ENCODE measurements at places on chromosomes 1 and 21.

DNA sequence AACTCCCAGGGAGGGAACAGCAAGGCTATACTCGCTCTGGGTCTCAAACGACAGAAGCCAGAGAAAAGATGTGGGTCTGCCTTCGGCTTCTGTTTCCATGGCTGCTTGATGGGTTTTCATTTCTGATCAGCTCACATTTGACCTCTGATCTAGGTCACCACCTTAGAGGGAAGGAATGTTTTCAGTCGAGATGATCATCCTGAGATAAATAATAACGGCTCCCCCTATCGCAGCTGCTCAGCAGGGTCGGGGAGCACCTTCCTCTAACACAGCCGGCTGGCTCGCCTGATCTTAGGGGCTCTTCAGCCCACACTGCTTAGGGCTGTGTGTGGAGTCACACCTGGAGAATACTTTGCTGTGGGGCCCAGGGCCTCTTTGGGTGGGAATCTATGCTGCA lies 53.1 kb upstream of the ZNF648 start:
- no peak for DNase-seq

GRCh38 chr1:187763465-187763864 lies 934.7 kb downstream of the PLA2G4A start:
- no peak for DNase-seq

GRCh38 chr1:180435566-180435965 lies 66.8 kb downstream of the ACBD6 start:
- no peak for DNase-seq

DNA sequence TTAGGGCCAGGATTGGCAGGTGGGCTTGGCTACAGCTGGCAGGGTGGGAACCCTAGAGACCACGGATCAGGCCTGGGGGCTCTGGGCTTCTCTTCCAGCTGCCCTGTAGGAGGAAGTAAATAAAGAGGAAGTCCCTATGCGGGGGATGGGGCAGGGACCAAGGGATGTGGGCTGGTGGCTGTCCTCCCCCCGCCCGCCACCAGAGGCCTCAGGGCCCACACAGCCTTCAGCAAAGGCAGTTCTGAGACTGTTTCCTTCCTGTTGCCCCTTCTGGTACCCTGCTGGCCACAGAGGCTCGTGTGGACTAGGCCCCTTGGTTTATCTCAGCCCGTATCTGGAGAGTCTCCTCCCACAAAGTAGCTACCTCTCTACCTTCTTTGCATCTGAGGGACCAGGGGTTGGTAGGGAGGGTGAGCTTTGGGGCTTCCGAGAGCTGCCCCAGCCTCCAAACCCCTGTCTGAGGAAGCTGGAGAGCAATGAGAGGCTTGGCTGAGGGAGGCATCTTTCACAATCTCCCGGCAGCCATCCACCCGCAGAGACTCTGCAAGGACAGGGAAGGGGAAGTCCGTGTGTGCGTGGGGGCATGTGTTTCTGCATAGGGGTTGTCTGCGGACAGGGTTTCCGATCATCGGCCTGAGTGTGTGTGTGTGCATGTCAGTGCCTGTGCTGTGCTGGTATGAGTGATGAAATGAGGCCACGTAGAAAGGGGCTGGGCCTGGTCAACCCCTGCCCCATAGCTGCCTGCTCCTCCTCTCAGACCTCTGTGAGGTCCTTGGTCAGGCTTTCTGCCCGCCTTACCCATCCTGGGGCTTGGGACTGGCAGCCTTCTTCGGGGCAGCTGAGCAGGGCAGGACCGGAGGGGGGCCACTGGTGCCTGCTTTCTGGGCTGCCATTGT lies 12.5 kb downstream of the RPS6KA1 start:
- peak; percentile 42 for DNase-seq

- DNase-seq: no peak
Measured at GRCh38 chr1:73162564-73162963, 880.2 kb upstream of the NEGR1 start.

GRCh38 chr1:235056937-235057336 lies 71.7 kb downstream of the TOMM20 start:
- DNase-seq: no peak

DNA sequence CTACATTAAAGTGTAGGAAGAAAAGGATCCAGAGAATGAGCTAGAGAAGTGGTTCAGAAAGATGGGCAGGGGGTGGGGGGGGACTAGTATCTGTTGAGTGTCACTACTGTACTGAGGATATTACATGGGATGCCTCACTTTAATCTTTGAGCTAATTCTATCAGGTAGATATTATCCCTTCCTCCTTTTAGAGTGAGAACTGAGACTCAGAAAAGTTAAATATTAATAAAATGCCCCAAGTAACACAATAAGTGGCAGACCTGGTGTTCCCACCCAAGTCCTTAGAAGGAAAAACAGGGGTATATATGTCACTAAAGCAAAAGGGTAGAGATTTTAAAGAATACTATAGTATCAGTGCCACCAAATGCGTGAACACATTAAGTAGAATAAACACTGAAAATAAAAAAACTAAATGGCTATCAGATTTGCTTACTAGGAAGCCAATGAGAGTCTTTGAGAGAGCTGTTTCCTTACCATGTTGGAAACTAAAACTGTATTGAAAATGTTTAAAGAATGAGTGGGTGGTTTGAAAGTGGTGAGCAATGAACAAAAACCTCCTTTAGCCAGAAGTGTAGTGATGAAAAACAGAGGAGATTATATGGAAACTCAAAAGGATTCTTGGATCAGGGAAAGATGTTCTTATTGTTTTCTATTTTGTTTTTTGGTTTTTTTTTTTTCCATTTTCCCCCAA lies 230.8 kb downstream of the BARHL2 start:
- DNase-seq: no peak

- DNase-seq: no peak
Measured at GRCh38 chr1:1433804-1434130, 1.7 kb upstream of the VWA1 start.

DNA sequence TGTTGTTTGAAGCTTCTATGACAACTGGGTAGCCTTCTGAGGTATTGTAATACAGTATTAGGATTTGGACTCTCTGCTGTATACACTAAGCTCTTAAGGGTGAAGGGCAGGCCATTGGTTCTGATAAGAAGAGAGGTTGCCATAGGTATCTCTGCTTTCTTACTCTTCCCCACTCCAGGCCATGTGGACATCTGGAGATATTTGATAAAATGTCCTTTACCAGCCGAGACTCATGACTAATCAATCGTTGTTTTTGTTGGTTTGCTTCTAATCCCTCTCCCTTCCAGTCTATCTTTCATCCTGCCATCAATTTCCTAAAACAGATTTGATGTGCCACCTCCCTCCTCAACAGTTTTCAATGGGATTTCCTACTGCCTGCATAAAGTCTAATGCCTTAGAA lies 64.6 kb upstream of the WDR26 start:
- DNase-seq: no peak

- no peak for DNase-seq
Measured at GRCh38 chr1:11984576-11984975, 4.3 kb downstream of the MFN2 start.

DNA sequence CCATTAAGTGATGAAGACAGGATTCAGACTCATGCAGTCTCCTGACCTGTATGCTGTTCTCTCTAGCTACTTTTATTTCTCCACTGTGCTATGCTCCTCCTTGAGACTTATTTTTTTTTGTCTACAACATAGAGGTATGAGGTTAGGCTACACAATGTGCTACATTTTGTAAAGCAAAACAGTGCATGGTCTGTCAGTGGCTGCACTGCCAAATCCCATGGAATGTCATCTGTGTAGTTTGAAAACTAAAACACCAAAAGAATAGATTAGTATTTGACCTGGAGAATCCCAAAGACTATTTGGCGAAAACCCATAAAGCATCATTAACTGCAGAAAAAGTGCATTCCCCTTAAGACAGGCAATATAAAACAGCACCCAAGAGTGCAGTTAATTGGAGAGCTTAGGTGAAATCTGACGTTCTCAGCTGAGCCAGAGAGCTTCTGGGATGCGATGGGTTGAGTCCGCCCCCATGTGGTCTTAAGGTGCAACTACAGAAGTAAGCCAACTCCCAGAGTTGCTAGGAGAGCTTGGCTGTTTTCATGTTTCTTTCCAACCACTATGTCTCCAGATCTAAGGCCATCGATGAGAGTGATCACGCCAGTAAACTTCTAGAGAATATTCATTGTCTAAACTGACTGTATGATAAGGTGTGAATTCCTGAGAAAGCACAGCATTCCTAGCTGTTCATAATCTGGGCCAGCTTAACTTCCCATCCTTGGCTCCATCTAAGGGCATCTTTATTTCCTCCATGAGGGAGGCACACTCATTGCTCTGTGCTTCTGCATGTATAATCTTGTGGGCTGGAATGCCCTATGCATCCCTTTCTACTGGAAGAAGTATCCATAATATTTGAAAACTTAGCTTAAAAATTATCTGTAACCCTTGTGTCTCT lies 20.7 kb upstream of the CYP2J2 start:
- DNase-seq: peak; percentile 20
